ENCODE measurements at places on chromosomes 5 and 9.

GRCh38 chr5:1638658-1639400, 115.1 kb upstream of the LPCAT1 start:
- DNase-seq: no peak

- no peak for DNase-seq
These were observed 341.8 kb upstream of the CTNND2 start for GRCh38 chr5:12246036-12246435.

- DNase-seq: no peak
These were observed 88.7 kb downstream of the RAPGEF1 start for GRCh38 chr9:131651160-131651559.

DNA sequence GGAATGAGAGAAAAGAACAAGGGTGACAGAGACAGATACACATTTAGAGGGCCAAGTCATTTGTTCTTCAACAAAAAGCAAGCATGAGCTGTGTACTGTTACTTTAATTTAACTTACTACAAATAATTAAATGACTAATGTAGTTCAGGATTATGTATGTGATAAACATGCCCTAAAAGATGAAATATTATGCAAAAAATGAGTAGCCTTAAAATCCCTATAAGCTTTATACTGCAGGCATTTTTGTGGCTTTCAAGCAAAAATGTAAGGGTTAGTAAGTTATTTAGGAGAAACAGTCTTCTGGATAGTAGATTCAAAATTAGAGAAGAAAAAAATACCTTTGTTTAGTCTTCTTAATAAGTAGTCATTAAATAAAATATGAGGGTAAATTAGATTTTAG, 431.2 kb downstream of the CSNK1G3 start:
- DNase-seq: no peak

GRCh38 chr9:7234144-7234543, 476.4 kb downstream of the KDM4C start:
- no peak for DNase-seq

GRCh38 chr9:70563431-70564204, 149.2 kb upstream of the KLF9 start:
- no peak for DNase-seq

- no peak for DNase-seq
These were observed 127.9 kb upstream of the PALM2AKAP2 start for GRCh38 chr9:109652112-109652511.

GRCh38 chr5:52822437-52822836, 34.7 kb downstream of the ITGA1 start:
- no peak for DNase-seq

- DNase-seq: no peak
These were observed 3.3 kb downstream of the SLC36A2 start for GRCh38 chr5:151344088-151344487.

- DNase-seq: no peak
These were observed 4.3 kb downstream of the LRRC14B start for GRCh38 chr5:195401-196160.

- DNase-seq: no peak
These were observed 14.5 kb downstream of the FCN2 start for GRCh38 chr9:134895097-134895496.

GRCh38 chr9:21505425-21506179, 23.5 kb upstream of the IFNE start:
- DNase-seq: no peak

DNA sequence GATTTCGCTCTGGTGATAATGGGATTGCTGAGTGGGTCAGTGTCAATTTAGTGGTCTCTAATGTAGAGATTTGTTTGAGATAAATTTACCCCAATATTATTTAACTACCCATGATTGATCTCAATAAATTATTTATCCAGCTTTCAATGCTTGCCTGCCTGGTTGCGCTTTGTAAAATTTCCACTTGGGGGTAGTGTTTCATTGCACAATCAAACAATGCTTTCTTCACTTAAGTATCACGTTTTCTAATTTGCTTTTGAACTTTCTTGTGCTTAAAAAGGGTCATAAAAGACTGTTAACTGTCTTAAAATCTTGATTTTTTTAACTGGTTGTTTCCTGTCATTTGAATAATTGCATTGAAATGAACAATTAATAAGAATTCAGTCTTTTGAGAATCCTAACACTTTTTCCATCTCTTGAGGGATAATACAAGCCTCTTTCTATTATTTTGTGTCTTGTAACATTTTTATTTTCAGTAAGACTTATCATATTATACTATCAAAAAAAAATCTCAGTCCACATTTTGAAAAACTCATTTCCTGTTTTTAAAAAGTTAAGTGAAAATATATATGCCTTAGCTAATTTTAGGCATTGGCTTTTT, 18.7 kb downstream of the HSD17B4 start:
- DNase-seq: no peak

GRCh38 chr9:126499911-126500599, 113.7 kb upstream of the LMX1B start:
- no peak for DNase-seq

DNA sequence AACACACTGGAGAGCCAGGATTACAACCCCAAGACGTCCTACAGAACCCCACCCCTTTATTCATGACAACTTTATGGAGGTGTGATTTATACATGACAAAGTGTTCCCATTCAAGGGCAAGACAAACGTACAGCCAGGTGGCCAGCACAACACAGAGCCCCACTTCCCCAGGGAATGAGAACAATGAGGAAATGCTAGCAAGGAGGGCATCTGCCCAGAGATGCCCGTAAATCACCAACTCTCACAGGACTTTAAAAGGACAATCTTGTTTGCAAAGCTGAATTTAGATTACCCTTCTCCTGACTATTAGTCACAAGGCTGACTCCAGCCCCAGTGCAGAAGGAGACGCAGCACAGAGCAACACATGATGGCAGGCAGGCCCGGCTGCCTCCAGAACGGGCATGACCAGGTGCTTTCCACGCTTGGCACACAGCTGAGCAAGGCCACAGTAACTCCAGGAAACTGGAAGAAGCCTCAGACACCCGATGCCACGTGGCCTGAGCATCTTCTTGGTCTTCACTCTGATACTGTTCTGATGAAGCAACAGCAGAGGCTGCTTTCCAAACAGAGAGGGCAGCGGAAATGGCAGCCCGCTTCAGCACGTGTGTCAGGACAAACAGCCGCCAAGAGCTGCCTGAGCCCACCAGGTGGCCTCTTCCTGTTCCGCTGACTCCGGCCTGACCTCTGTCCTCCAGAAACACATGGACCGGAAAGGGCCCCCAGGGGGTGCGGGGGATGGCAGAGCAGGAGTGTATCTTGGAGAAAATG, 51.4 kb downstream of the ROR2 start:
- no peak for DNase-seq

DNA sequence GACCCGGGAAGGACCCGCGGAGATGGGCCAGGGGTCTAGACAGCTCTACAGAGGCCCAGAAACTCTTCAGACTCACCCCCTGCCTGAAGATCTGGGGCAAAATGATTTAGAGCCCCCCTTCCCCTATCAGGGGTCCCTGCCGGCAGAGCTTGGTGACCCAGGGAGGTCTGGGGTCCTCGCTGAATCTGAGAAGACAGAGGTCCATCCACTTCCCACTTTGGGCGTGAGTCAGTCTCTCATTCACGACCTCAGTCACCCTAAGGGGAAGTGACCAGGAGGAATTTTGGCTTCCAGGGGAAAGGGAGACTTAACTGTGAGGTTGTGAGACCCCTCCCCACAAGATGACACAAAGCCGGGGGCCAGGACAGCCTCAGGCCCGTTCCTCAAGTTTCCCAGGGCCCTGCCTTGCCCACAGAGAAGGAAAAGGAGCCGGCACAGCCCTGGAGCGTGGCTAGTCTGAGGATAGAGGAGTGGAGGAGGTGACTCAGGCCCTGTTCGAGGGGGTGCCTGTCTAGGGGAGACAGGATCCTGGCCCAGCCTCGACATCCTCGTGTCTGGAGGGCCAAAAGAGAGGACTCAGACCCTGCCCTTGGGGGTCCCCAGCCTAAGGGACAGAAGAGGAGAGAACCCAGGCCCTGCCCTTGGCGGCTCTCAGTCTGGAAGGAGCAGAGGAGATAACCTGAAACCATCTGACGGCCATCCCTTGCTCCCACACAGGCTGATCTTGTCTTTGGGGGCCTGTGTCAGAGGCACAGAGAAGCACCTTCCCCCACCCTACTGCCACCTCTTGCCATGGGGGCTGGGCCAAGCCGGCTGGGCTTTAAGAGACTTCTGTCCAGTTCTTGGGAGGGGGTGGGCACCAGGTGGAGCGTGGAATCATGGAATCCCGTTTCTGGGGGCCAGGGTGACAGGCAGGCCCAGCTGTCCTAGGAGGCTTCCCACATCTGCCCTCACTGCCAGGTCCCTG, 889 bp downstream of the PDLIM4 start:
- no peak for DNase-seq

- no peak for DNase-seq
These were observed 272.2 kb downstream of the PLK2 start for GRCh38 chr5:58187432-58188261.

DNA sequence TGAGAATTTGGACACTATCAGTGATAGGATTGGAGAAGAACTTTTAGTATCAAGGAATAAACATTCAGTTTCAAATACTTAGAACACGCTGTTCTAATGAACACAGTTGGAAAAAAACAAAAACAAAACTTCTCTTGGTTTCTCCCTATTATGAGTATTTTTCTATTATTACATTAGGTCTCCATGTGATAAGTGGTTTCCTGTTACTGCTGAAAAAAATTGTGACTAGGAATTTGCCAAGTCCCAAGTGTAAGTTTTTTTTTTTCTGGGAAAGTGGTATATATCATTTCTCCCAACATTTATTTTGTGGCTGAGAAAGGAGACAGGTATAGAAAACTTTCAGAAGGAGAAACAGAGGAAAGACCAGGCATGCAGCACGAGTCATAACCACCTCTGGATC, 41.1 kb downstream of the PCSK1 start:
- no peak for DNase-seq

DNA sequence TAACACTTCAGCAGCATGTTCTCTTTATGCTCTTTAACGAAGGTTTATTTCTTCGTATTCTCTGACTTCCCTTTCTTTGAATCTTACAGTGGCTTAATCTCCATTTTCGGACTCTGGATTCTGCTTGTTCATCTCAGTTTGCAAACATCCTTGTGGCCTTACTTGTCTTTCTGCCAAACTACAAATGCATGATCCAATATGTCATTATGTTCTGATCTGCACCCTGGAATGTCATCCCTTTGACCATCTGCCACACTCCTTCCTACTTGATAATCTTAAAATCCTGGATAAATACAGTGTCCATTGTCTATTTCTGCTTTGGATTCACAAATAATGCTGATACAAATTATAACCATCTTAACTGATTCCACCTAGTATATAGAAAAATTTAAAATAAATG, 499.2 kb downstream of the CDH18 start:
- no peak for DNase-seq

DNA sequence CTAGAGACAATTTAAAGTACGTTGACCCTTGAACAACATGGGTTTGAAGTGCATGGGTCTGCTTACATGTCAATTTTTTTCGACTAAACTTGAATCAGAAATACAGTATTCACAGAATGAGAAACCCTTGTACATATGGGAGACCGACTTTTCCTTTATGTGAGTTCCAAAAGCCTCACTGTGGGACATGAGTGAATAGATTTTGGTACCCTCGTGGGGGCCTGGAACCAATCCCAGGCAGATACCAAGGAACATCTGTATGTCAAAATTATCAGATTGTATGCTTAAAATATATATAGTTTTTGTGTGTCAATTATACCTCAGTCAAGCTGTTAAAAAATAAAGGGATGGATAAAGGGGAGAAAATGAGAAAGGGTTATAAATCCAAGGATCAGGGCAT, 78.7 kb upstream of the MAN2A1 start:
- no peak for DNase-seq

GRCh38 chr5:160185626-160186360, 43.5 kb upstream of the FABP6 start:
- no peak for DNase-seq

- DNase-seq: no peak
These were observed 50.9 kb downstream of the KIAA1958 start for GRCh38 chr9:112537561-112537960.

GRCh38 chr5:111668477-111669414, 88.2 kb downstream of the NREP start:
- no peak for DNase-seq

DNA sequence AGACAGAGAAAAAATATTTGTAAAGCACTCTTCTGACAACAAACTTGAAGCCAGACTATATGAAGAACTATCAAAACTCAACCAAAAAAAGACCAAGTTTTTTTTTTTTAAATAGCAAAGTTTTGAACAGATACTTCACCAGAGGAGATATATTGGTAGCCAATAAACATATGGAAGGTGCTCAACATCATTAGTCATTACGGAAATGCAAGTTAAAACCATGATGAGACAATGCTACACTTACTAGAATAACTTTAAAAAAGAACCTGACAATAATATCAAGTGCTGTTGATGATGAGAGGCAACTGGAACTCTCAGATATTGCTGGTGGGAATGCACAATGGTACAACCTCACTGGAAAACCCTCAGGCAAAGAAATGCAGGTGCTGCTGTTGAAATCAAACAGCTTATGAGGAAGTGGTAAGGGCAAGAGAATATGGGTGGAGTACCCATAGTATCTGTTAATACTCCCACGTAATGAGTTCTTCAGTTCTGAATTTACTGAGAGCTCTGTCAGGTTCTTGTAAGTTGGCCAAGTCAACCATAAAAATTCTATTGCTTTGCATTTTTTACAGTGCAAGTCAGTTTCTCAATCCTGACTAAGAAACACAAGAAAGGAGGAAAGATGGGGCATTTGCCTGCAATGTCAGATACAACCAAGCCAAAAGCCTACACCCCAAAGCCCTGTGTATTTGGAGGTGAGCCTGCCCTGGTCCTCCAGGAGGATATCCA, 87.3 kb upstream of the GNAQ start:
- DNase-seq: no peak

- DNase-seq: no peak
These were observed 179.1 kb downstream of the EPB41L4A start for GRCh38 chr5:112239996-112240395.

DNA sequence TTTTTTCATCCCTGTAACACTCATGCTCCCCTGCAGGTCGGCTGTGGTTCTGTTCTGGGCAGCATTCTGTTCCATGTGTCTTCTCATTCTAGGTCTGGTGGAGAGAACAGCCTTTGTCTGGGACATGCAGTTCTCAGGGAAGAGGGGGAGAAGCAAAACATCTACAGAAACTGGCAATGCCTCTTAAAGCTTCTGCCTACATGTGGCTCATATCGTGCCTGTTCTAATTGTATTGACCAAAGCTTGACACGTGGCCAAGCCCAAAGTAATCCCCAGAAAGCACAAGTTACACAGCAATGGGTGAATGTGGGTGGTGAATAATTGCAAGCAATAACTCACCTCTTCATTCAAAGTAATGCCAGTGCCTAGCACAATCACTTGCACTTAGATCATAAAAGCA, 218.2 kb upstream of the IL12B start:
- DNase-seq: no peak

GRCh38 chr9:91740701-91741100, 209.3 kb downstream of the ROR2 start:
- DNase-seq: no peak

Measured in NCI-H1436 treated with DMSO at 0.1 percent for 48 hours (cell line).